Umbilical cord (tissue), 2 donors: ENCODE measurements at places on chromosomes 12 and 14. TPM values are rescaled to one million over a fixed set of nuclear protein-coding genes. Genes with fewer than 3 reads are reported as not detected.

GRCh38 chr14:79134361-79134760 lies 964.2 kb downstream of the NRXN3 start:
- no peak for DNase-seq

- DNase-seq: no peak
These were observed 33.5 kb downstream of the SLC25A21 start for GRCh38 chr14:37138898-37139297.

The MIP gene
- total RNA-seq: 2.9 TPM

DNA sequence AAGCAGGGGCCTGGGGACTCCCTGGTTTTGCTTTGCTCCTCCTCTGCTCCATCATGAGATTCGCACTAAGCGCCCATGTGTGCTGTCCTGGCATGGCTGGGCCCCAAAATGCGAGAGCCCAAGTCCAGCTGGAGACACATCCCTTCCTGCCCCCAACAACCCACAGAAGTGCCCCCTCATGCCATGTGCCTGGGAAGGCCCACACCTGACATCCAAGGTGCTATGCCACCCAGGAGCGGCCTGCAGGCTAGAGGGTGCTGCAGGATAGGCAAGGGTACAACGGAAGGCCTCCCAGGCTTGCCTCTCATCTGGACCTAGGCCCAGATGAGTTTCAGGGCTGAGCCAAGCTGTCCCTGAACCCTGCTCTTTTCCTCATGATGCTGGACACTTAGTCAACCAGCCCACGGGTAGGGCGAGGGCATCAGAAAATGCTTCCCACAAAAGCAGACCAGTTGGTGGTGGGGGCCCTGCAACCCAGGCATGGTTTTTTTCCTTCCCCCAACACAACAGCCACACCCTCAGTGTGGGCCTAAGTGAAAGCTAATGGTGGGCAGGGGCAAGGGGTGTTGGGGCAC lies 13.2 kb upstream of the KRT80 start:
- DNase-seq: no peak

DNA sequence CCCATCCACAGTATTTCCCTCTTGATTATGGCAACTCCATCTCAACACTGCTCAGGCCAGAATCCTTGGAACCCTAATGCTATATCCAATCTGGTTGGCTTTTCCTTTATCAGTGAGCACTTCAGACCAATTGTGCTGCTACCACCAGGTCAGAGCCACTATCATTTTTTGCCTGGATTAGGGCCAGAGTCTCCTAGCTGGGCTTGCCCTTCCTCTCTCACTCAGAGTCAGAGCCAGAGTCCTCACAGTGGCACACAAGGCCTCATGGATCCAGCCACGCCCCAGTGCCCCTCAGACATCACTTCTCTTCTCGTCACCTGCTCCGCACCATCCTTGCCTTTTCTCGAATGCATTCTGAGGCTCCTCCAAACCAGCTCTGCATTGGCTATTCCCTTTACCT lies 211.1 kb downstream of the ANO6 start:
- DNase-seq: no peak

DNA sequence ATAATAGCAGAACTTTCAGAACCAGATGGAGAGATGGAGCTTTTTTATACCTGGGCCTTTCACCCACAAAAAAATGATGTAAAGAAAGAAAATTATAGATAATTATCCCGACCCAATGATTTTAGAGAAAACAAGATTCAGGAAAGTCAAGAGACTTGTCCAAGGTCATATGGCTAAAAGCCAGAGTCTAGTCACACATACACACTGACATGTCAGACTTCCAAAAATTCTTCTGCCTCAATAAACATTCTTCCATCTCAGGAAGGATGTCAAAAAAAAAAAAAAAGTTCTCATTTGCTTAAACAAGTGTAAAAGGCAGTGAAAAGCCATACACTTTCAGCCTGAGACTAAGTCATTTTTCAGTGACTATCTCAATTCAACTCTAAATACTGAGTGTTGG lies 116.0 kb downstream of the PRICKLE1 start:
- no peak for DNase-seq

- no peak for DNase-seq
These were observed 34.1 kb upstream of the SPTSSA start for GRCh38 chr14:34496007-34496678.

DNA sequence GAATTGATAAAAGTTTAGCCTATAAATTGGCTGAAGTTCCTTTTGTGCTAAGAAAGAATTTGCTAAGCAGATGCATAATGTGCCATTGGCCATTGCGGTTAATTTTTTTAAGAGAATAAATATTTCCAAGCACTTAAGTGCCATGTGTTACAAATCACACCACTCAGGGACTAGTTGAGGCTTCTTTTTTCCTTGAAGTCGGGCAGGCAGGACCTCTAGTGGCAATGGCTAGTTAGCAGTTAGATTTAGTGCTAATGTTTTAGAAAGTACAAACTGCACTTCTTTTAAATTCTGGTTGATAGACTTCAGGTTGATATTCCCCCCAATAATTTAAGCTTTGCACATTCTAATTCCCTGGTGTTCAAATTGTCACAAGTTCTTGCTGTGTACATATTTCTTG lies 294.3 kb downstream of the APAF1 start:
- DNase-seq: peak; percentile 9

DNA sequence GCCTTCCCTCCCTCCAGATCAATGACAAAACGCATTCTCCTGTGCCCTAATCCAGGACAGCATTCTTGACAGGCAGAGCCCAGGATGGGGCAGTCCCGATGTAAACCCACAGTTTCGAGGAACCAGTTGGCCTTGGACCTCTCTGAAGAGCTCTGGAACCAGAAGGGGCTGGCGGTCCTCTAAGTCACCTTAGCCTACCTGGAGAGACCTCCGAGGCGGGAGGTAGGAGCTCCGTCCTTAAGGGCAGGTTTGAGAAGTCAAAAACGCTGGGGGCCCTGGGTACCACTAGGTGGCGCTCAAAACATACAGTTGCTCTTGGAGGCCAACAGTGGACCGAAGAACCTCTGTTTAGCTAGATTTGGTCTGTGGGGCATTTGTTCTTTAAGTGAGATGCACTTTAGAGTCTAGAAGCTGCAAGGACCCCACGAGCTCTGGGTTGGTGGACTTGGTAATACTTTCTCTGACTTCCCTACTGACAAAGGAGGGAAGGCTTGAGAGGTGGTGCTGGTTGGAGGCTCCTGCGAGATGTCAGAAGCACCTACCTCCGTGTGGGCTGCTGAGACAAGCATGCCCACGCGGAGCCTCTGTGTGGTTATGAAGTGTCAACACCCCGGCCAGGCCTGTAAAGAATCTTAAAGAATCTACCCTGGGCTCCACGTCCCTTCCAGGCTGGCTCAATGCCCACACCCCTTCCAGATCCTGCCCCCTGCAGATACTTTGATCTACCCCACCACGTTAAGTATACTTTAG lies 74.8 kb upstream of the CHST11 start:
- DNase-seq: peak; percentile 77

DNA sequence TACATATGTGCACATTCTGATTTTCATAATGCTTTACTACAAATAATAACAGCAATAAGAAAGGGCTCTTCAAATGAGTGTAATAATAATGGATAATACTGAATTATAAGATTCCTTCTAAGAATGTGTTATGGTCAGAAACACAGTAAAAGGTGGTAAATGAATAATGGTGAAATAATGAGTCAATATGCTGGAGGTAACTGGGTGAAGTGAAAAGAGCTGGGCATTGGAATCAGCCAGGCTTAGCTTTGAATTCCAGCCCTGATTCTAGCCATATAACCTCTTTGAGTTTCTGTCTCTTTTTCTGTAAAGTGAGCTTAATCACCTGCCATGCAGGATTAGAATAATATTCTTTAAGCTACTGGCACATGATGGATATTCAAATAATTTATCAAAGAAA lies 39.1 kb downstream of the PLEKHA5 start:
- DNase-seq: no peak

DNA sequence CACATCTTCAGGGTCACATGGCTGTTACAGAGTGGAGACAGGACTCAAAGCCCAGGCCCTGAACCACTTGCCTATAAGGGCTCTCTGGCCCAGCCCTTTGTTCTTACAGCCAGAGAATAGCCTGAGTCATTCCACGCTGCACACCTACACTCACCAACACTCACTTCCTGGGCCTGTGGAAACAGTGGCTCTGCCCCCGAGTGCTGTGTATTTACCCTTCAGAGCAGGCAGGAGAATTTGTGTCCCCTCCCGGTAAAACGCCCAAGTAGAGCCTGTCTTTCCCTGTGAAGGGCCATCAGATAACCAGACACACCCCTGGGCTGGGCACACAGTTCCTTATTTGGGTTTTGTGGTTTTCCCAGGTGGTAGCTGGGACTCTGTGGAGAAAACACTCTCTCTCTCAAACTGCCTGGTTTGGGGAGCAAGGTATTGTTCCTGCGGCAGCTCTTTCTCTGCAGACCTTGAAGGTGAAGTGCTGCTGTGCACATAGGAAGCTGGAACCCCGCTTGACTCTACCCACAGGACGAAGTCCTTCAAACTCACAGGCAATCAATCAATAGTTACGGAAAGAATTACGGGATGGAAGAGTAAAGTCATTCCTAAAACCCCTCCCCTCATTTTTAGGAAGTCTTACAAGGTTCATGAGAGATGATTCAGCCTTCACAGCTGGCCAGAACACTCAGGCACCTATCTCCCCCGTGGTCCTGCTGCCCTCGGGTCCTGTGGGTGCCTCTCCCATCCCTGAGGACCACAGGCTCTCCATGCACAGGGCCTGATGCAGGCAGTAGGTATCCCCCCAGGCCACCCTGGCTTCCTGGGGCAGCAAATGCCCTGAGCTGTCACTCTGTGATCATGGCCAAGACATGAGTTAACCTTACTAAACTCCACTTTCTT lies 20.3 kb downstream of the FIGNL2 start:
- no peak for DNase-seq

DNA sequence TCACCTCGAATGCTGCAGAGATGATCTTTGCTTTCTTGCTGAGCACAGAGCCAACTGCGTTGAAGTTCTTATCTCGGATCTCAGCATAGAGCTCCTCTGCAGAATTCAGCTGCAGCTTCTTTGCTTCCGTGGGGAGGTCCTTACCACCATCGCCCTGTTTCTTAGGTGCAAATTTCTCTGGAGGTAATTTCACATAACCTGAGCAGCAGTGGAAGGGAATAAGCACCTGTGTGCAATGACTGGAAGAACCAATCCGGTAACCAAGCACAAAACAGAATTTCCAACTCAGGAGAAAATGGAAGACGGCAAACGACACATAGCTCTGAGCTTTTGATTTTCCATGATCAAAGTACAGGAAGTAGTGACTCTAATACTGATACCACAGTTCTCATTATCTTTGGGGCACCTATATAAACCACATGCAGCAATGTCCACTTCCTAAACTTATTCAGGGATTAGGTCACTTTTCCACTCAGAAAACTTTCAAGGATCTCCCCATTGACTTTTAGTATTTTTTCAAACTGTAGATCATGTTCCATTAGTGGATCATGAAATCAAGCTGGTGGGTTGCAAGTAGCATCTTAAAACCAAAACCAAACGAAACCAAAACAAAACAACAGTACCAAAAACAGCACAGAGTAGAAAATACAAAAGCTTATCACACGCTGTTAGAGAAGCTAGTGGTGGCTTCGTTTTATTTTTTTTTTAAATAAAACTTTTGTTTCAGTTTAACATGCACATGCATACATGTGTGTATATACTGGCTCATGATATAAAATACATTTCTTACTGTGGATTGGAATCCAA lies 18.9 kb upstream of the DIABLO start:
- DNase-seq: no peak

The MGST1 gene
- total RNA-seq: 9.6 TPM

The SCN8A gene
- total RNA-seq: 6.0 TPM

The ARMH4 gene
- 25.3 TPM for total RNA-seq

The RAPGEF3 gene
- total RNA-seq: 6.0 TPM

GRCh38 chr14:59588101-59588500 lies 11.5 kb upstream of the CCDC175 start:
- DNase-seq: no peak

DNA sequence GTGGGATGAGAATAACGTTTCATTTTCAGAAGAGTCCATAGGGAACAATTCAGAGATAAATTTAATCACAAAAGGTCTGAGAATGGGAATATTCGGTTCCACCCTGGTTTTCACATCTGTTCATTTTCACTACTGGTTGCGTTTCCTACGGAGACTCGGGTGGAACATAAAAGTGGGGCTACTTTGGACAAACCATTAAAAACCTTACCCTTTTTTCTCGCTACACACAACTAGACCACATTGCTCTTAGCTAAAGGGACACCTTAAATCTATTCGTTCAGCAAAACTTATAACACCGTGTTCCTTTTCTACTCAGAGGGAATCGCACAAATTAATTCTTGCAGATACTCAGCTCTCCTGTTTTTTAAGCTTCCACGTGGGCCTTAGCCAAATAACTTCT lies 1.0 kb upstream of the SUDS3 start:
- DNase-seq: no peak

- no peak for DNase-seq
These were observed 13.0 kb downstream of the KRT7 start for GRCh38 chr12:52245962-52246569.

DNA sequence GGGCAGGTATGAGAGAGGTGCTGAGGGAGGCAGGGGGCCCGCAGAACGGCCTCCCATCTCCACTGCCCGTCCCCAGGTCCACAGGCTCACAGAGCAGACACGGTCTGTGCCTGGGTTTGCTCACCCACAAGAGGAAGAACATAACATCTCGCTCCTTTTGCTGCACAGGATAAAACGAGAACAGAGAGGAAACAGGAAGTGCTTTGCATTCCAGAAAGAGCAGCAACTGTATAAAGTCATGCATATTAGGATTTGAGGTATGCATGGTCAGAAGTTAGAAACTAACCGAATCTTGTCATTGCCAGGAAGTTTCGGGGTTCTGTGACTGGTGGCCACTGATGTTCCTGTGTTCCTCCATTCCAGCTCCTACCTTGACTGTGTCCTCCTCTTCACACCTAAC lies 25.0 kb downstream of the NTF3 start:
- DNase-seq: peak; percentile 79

The SYNDIG1L gene
- not detected for total RNA-seq

The DPPA3 gene
- not detected for total RNA-seq

The RPS6KA5 gene
- total RNA-seq: 4.1 TPM

The ADCY4 gene
- 8.2 TPM for total RNA-seq

GRCh38 chr14:48350971-48351370 lies 675.6 kb upstream of the MDGA2 start:
- no peak for DNase-seq

GRCh38 chr12:63958876-63959580 lies 114.5 kb downstream of the SRGAP1 start:
- no peak for DNase-seq

- no peak for DNase-seq
These were observed 394.1 kb downstream of the BCAT1 start for GRCh38 chr12:24554612-24555295.

The PTGR2 gene
- total RNA-seq: 16.1 TPM

DNA sequence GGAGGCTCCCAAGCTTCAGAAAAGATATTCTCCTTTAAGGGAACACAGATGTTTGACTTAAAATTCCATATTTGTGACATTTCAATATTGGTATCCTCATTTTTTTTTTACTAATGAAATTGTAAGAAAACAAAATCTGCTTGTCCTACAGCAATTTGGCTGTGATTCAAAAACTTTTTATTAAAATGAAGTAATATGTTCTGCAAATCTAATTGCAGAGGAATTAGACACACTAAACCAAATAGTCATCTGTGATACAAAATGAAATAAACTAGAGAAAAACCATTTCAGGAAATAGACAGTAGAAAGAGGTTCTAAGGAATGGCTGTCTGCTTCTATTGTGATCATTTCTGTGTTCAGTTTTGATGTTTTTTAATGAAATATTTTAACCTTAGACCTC lies 50.1 kb upstream of the HIF1A start:
- no peak for DNase-seq
